ENCODE measurements at places on chromosomes 5 and 9.

GRCh38 chr5:67190861-67191260 lies 5.7 kb downstream of the CD180 start:
- no peak for DNase-seq

GRCh38 chr5:113748403-113748802 lies 234.9 kb downstream of the YTHDC2 start:
- DNase-seq, result no peak

DNA sequence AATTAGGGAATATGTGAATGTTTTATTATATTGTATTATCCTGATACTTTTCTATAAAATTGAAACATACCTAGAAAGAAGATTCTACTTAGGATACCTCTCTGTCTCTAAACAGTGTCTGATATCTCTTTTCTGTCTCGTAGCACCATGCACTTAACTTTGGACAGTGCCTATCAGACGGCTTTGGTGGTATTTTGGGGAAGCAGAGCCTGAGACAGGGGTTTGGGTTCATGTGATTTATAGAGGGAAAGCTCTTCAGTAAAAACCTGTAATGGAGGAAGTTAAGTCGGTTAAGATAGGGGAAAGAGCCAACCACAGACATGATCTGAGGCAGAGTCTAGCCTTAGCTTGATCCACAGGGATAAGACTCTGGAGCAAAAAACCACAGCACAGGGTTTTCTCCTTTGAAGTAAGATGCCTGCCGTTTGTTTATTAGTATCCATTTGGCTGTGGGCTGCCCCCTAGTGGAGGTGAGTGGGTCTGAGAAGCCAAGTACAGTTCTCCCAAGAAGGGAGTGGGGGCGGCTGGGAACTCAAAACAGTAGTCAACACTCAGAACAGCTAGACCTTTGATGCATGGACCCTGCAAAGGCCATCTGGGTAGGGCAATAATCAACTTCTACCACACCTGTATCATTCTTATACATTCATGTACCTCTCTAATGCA lies 141.2 kb upstream of the ASTN2 start:
- DNase-seq, result peak; percentile 24

- DNase-seq, result peak; percentile 81
Measured at GRCh38 chr5:177431317-177432142, 5.1 kb downstream of the GRK6 start.

- no peak for DNase-seq
Measured at GRCh38 chr9:34378376-34379060, 1.8 kb upstream of the MYORG start.

DNA sequence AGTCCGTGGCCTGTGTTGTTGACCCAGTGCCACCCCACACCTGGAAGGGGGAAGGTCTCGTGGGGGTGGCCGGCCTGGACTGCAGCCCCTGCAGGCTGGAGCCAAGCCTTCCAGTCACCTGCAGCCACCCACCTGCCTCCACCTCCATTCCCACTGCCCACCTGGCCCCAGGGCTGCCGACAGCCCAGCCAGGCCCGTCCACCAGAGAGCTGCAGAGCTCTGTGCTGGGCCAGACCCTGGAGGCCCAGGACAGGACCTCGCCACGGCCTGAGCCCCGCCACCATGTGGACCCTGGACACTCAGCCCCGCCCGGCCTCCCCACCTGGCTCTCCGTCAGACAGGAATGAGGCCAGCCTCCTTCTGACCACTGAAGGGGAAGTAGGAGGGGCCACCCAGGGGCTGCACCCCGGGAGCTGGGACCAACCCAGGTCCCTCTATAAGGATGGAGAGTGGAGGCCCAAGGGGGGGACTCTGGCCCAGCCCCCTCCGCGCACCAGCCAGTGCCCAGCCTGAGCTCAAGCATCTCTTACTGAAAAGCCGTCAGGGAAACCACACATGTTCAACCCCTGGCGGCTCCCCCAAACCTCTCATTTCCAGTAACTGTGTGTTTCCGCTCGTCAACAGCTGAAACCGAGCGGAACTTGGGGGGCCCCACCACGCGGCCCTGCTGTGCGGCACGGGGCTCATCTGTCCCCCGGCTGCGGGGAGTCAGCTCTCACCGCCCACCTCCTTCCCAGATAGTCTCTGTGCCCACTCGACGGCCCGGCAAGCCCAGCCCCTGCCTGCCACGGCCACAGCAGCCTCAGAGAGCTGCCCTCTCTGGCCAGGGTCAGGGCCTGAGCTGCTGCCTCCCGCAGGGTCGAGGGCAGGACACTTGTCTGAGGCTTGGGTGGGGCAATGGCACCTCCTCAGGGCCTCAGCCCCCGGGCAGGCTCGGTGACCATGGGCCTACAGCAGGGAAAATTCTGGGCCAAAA lies 12.8 kb downstream of the NOTCH1 start:
- DNase-seq, result peak; percentile 86

- no peak for DNase-seq
Measured at GRCh38 chr9:128846680-128847030, 17.1 kb upstream of the SPOUT1 start.

GRCh38 chr5:132023258-132024116 lies 12.0 kb upstream of the ACSL6 start:
- no peak for DNase-seq

DNA sequence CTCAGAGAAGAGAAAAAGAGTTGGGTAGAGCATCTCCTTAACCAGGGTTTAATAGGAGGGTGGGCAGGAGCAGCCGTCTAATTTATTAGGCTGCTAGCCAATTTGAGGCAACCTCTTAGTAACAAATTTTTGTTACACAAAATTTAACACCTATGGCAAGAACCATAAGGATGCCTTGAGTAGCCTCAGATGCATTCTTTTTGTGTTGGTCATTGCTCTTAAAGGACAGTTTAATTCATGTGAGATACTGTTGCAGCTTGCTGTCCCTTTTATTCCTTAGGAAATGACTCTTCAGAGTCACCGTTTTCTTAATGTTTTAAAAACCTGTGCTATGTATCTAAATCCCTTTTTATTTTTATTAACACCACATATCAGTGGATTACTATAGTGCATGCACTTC lies 255.1 kb downstream of the MAST4 start:
- no peak for DNase-seq

- DNase-seq, result no peak
Measured at GRCh38 chr9:75639971-75640610, 250.4 kb upstream of the PCSK5 start.

DNA sequence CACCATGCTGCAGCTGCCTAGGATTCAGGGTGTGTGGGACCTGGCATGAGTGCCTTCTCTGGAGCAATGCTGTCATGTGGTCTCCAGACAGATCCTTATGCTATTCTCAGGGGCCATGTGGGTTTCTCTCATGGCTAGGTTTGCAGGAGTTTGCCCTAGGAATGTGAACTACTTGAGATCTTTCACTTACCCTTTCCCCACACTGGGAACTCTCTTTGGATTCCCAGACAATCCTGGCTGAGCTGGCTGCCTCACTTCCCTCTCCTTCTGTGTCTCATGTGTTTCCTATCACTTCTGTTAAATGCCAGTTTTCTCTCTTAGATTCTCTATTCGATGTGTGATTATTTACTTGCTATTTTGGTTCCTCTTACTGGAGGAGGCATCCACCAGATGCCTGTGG lies 270.2 kb upstream of the RASA1 start:
- DNase-seq, result no peak

GRCh38 chr5:31846934-31847333 lies 208.0 kb downstream of the PDZD2 start:
- no peak for DNase-seq

- DNase-seq, result no peak
Measured at GRCh38 chr9:38727497-38728001, 7.6 kb upstream of the FAM240B start.

- no peak for DNase-seq
Measured at GRCh38 chr5:171521679-171522078, 102.2 kb downstream of the FGF18 start.

DNA sequence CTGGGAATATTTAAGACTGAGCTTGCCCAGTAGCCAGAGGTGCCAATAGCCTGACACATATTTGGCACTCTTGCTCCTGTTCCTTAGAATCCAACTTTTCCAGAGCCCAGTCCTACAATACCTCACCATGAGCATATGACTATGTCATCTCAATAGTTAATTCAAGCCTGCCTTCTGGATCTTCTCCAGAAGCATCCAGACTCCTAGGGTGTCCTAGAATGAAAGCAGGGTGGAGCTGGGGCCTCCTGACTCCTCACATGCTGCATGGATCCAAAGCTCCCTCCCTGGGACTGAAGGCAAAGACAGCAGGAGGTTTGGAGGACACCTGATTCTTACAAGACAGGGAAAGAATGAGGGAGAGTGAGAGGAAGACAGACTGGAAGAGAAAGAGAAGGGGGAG lies 37.9 kb downstream of the SH3TC2 start:
- DNase-seq, result no peak

DNA sequence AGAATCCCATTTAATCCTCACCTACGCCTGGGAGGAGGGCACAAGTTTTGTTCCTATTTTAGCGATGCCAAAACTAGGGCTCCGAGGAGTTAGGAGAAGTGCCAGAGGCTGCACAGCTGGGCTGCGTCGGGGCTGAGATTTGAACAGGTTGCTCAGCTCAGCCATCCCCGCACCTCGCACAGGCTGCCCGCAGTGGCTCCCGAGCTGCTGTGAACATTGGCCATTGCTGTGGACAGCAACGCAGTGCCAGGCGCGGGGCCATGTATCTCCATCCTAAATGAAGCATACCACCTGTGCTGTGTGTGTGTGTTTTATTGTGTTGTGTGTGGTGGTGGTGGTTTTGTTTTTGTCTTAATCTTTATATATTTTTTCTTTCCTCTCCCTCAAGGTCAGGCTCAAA lies 52.0 kb downstream of the AK8 start:
- DNase-seq, result no peak

Measured in activated naive CD8-positive, alpha-beta T cell treated with anti-CD3 and anti-CD28 coated beads for 36 hours (primary cell).